CD4-positive, alpha-beta T cell treated with Interleukin-15 for 4 hours (primary cell): ENCODE measurements at places on chromosomes 3 and 15.
A peak's percentile ranks its signal among the peaks of the same experiment; 100 is the strongest.

DNA sequence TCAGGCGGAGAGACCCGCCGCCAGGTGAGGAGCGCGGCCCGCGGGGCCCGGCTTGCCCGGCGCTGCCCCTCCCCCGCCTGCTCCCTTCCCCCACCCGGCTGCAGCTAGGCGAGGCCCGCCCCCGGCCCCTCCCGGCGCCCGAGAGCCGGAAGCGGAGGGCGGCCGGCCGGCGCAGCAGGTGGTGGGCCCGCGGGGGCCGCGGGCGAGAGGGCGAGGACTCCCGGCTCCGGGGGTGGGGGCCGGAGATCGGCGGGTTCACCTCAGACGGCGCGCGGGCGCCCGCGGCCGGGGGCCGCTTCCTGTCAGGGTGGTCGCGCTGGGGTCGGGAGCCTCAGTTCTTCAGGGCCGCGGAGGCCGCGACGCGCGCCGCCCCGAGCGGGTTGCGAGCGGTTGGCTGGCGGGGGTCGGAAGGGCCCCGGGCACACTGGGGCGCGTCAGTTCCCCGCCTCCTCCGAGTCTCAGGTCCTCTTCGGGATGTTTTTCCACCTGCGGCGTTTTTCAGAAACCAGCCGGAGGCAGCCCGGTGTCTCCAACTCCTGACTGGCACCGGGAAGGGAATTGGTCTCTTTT, 395 bp downstream of the ZFAND6 start:
- DNase-seq, result peak; percentile 44

- no peak for DNase-seq
Measured at GRCh38 chr3:88167704-88168103, 17.9 kb downstream of the C3orf38 start.

DNA sequence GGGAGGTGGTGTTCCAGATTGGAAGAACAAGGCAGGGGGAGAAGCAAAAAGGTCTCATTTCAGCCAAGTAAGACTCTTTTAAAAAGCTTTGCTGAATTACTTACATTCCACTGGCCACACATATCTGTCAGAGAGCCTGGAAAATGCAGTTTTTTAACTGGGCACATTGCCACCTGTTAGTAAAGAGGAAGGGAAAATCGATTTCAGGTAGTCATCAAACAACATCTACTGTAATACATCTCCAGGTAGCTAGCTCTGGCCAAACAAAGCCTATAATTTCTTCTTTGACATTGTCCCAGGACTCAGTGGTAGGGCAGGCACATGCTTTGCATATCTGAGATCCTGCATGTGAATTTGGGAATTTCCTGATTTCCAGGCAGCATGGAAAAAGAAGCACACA, 480.7 kb upstream of the SUCLG2 start:
- no peak for DNase-seq

DNA sequence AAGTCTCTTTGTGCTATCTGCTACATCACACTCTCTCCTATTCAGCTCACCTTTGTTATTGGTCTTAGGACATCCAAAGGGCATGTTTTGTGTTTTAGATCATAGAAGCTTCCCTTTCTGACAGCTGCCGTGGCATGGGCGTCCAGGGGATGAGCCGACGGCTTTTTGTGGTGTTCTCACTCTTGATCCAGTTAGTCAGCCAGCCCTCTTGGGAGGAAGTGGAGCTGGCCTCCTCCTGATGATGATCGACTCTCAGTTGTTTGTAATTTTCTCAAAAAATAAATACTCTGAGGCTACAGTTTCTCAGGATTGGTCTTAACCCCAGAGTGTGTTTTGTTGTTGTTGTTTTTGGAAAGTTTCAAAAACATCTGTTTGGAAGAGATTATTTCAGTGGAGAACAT, 34.4 kb downstream of the BOC start:
- no peak for DNase-seq

GRCh38 chr3:114714237-114714636, 420.4 kb downstream of the TIGIT start:
- no peak for DNase-seq
